ENCODE measurements at places on chromosomes 13 and 19.
A peak's percentile ranks its signal among the peaks of the same experiment; 100 is the strongest.

GRCh38 chr19:33350538-33351309, 22.8 kb upstream of the CEBPG start:
- no peak for DNase-seq

DNA sequence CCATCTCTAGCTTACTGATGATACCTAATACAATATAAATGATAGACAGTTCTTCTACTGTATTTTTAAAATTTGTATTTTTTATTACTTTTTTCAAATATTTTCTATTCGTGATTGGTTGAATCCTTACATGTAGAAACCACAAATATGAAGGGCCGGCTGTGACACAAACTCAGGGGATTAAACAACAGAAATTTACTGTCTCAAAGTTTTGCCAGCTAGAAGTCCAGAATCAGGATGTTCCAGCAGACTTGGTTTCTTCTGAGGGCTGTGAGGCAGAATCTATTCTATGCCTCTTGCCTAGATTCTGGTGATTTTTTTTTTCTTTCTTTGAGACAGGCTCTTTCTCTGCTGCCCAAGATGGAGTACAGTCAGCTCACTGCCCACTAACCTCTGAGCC, 13.8 kb downstream of the FPR1 start:
- DNase-seq = no peak

- DNase-seq = no peak
Measured at GRCh38 chr13:104281910-104282309, 1215.7 kb upstream of the SLC10A2 start.

GRCh38 chr19:18895824-18896341, at the start of gene CERS1:
Gene CERS1 (minus strand): TSS chr19:18896158. CDS start chr19:18896072, 86 bp downstream.
- DNase-seq = no peak

- no peak for DNase-seq
Measured at GRCh38 chr13:109281017-109281902, 505.1 kb downstream of the IRS2 start.

- DNase-seq = no peak
Measured at GRCh38 chr19:28264556-28264955, 948.4 kb downstream of the UQCRFS1 start.

DNA sequence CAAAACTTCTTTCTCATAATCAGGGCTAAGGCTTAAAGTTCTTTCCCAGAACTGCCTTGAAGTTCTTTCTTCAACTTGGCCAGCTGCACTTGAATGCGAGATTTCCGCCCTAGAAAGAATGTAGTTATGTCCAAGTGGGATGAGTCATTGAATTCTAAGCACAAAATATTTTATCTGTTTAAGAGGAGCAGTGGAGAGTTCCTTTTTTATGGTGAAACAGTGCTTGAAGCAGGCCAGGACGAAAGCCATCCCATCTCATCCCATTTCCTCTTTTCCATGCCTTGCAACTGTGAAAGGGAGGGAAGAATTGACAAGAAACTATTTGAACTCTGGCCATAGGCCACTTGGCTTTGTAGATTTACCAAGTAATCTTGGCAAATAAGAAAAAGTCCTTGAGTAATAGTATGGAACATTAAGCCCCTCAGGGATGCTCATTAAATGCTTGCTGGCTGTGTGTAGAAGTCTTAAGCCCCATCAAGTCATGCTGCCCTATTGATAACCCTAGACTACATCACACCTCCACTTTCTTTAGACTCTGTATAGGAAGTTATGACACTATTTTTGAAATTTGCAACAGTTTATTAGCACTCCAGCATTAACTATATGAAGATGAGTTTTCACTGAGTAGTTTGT, 174.5 kb downstream of the KCTD12 start:
- peak; percentile 74 for DNase-seq

GRCh38 chr13:51147732-51148131, 36.7 kb upstream of the C13orf42 start:
- no peak for DNase-seq

DNA sequence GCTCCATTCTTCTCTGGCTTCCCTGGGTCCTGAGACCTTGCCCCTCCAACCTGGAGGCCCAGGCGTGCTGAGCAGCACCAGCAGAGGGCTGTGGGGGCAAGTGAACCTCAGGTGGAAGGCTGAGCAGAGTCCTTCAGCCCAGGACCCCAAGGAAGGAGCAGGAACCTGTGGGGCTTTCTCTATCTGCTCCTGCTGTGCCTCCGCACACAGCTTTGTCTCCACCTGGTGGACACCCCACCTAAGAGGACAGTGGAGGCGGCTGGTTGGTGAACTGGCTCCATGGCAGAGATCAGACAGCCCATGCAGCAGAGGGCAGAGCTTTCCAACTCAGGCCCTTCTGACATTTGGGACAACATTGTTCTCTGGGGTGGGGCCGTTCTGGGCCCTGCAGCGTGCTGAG, 19.7 kb downstream of the ZFR2 start:
- DNase-seq = no peak

- DNase-seq = no peak
Measured at GRCh38 chr13:46473806-46474205, 79.2 kb upstream of the LRCH1 start.
